WTC11 (cell line): ENCODE measurements at places on chromosomes 7 and 10.

DNA sequence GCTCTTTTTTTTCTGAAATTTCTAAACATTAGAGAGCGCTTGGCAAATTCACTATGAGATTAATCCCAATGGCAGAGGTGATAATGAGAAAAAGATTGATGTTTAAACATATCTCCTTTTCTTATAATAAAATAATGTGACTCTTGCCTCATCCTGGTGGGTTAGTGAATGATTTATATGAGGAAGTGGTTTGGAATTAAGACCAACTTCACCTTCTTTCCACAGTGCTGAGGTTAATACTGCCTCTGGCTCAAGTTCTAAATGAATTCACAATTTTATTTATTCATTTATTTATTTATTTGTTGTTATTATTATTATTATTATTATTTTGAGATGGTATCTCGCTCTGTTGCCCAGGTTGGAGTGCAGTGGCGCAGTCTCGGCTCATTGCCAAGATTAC, 40.5 kb upstream of the ADO start:
- no peak for DNase-seq

GRCh38 chr10:120431251-120431651, 25.8 kb upstream of the PLPP4 start:
- no peak for DNase-seq

- DNase-seq: no peak
Measured at GRCh38 chr7:100682228-100682741, 8.7 kb downstream of the GNB2 start.

DNA sequence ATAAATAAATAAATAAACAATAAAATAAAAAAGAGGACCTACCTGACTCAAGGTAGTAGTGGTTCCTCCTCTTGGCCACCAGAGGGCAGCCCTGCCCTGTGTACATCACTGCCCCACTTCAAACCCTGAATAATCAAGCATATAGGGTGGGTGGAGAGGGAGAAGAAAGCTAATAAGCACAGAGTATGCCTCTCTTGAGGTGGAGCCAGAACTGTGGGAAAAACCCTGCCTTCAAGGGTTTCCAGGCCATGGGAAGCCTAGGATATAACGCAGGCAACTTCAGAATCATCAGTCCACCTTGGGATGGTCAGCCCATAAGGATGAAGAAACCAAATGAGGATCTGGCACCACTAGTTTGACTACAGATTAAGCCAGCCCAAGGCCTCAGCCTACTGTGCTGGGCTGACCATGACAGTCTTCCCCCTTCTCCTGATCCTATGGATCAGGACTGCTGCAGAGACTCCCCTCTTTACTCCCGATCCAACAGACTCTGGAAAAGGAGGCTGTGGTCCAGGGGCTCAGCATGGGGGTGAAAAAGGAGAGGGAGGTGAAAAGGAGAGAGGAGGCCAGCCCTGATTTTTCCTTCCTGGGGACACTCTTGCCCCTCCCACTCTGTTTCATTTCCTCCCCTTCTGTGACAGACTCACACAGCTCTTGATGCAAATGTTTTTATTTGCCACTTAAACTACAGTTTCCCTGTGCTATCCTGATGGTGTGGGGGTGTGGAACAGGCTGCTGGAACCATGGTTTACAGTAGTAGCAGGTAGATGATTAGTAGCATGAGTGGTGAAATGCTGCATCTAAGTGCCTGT, 10.1 kb downstream of the AVPI1 start:
- peak; percentile 48 for DNase-seq

- no peak for DNase-seq
Measured at GRCh38 chr7:150524018-150524417, 9.3 kb downstream of the GIMAP7 start.

- no peak for DNase-seq
Measured at GRCh38 chr10:11871466-11871865, 48.3 kb downstream of the PROSER2 start.

- DNase-seq: no peak
Measured at GRCh38 chr7:110095372-110096052, 995.4 kb upstream of the LRRN3 start.

DNA sequence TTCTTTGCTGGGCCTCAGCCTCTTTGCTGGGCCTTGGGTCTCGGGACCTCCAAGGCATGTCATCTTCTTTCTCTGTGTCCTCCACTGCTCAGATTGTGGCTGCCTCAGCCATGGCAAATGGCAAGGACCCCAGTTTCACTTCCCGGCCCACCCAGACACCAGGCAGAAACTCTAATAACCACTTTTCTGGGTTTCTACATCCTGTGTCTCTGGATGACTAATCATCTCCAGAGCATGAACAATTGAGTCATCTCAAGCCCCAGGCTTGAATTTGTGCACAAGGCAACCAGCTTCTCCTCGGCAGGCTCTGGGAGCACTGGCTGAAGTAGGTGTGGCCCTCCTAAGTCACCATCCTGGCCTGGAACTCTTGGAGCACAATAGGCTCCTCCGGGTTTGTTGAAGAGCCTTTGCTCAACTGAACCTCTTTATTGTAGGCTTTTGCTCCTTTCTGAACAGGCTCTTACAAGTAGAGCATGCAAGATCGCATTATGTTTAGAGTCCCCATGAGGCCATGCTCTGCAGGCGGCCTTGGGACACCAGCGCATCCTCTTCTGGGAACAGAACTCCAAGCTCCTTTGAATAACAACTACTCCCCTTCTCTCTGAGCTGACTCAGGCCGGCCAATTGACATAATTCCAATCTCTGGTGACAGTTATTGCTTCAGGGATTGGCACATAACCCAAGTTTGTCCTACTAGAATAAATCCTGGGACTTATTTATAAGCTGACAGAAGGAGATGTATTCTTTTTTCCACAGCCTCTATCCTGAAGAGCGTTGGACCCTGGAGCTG, 218.1 kb downstream of the WDR11 start:
- no peak for DNase-seq

DNA sequence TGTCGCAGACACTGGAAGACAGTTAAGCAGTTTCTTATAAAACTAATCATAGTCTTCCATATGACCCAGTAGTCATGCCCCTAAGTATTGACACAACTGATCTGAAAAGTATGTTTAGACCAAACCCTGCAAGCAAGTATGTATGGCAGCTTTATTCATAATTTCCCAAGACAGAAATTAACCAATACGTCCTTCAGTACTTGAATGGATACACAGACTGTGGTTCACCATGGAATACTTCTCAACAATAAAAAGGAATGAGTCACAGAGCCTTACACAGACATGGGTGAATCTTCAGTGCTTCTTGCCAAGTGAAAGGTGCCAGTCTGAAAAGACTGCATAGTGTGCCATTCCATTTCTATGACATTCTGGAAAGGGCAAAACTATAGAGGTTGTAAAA, 50.2 kb upstream of the AKR1E2 start:
- DNase-seq: no peak

DNA sequence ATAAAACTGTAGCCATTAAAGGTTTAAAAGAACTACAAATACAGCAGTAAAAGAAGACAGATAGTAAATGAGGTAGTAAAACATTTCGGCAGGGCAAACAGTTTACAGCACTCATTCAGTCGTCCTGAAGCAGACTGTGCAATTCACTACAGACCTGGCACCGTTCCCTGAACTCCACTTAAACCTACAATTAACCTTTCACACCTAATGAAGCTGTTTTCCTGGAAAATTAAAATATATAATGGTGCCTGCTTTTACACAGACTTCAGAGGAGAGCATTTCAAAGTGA, 335.3 kb downstream of the GFRA1 start:
- DNase-seq: no peak

DNA sequence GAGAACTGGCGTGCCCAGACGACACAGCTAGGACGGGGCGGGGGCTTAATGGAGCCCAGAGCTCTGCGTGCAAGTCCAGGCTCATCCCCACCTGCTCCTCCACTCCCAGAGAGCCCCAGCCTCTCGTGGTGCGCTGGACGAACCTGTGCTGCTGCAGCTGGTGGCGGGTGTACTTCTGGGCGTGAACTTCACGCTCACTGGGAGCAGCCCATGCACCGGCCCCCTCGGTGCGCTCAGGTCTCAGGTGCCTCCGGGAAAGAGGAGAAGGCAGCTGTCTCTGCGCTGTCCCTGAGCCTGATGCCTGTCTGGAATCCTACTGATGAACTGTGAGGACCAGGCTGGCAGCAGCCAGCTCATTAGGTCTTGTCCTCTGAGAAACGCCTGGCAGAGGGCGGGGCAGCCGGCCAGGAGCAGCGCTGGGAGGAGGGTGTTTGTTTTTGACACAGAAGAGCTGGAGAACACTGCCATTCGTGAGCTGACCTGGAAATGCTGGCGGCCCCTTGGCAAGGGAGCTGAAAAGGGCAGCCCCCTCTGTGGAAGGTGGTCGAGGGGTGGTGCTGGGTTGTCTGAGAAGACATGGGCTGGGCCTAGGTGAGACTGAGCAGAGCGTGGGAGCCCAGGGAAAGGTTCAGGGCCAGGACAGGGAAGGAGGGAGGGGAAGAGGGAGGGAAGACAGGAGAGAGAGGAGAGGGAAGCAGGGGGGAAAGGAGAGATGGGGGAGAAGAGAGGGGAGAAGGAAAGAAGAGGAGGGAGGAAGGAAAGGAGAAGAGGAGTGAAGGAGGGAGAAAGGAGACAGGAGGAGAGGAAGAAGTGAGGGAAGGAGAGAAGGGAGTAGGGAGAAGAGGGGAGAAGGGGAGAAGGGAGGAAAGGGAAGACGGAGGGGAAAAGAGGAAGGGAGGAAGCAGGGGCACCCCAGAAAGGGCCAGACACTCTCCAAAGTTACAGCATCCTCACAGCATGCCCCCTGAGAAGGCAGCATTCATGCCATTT, 53.5 kb upstream of the TNS3 start:
- DNase-seq: peak; percentile 40

- DNase-seq: no peak
Measured at GRCh38 chr10:123266971-123267370, 112.8 kb downstream of the BUB3 start.

GRCh38 chr10:67837541-67838314, at the start of gene DNAJC12:
TSS of gene DNAJC12 (minus strand) at chr10:67838188. CDS start at chr10:67838011, 177 bp downstream.
- no peak for DNase-seq

DNA sequence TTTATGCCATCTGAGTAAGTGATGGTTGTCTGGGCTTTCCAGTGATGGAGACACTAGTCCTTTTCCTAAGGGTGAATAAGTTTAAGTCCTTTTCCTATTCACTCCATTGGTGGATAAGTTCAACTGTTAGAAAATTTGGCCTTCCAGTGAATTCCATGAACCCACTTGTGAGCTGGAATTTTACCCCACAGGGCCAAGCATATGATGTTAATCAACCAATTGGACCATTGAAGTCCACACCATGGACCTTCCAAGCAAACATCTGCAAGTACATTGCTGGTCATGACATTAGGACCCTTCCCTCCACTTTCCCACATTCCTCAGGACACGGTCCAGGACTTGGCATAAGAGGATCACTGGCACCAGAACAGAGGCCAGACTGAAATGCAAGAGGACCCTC, 381.4 kb downstream of the RPS24 start:
- DNase-seq: no peak

GRCh38 chr7:2659556-2660358, 28.0 kb downstream of the TTYH3 start:
- DNase-seq: no peak

- no peak for DNase-seq
Measured at GRCh38 chr10:71216363-71216695, 4.0 kb downstream of the UNC5B start.

GRCh38 chr7:77765906-77766800, 32.1 kb downstream of the TMEM60 start:
- DNase-seq: no peak

DNA sequence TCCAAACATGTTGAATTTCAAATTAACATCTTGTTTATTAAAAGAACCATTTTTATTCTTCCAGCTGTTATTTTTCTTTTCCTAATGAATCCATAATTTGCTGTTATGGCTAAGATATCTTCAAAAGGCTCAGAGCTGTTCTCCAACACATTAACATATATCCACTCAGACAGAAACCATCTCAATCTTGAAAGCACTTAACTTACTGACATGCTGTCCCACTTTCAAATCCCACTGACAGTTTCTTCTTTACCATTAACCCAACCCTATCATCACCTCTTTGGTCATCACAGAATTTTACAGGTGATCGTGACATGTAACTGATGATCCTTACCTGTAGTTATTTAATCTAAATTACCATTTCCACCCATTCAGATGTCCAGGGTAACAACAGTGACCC, 75.5 kb upstream of the AFAP1L2 start:
- DNase-seq: no peak

- no peak for DNase-seq
Measured at GRCh38 chr7:107563081-107563774, 492 bp downstream of the COG5 start.

GRCh38 chr10:129107525-129107924, 359.5 kb upstream of the MGMT start:
- DNase-seq: no peak

- no peak for DNase-seq
Measured at GRCh38 chr7:101699399-101699798, 70.3 kb upstream of the MYL10 start.

DNA sequence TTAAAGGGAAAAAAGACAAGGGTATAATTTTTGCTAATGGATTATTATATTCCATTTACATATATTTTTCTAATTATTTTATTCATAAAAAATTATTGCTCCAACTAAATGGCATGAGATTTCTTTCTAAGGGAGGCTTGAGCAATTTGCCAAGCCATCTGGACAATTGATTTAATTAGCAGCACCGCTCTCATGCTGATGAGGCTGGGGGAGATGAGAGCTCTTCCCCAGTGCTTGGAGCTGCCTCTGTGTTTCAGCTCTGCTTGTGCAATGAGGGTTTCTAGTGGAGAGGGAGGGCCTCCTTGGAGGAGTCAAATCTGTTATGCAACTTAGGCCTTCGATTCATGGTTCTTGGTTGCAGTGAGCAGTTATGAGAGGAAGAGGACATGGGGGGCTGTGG, 574.3 kb downstream of the TCERG1L start:
- no peak for DNase-seq

DNA sequence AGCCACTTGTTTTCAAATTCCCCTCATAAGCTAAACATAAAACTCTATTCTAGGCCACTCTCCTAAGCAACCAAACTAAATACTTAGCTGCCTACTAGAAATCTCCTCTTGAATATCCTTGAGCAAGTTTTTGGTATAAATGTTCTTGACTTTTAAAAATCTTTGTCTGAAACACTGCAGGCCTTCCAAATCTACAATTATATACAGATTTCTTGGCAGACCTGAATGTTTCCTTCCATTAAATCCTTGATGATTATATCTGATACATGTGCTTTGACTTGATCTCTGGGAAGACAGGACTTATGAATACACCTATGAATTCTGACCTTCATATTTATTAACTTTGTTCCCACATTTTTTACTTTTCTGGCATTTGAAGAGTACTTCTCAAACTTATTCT, 314.5 kb downstream of the CACNA2D1 start:
- no peak for DNase-seq

DNA sequence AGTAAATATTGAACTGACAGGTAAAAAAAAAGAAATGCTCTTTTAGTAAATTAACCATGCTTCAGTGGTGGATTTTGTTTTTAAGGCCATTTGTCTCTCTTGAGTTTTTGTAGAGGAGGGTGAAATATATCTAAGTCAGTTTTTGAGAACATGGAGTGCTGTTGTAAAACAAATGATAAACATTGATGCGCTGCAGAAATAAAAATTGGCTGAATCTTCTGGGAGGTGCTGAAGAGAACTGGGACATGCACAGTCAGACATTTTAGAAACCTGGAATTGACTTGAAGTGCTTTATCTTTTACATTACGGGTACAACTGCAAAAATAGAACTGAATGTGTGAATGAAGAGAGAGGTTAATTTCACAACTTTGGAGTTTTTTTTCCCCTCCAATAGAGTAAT, 203.0 kb upstream of the HDAC9 start:
- no peak for DNase-seq
